D721Med (cell line): ENCODE measurements at places on chromosomes 6 and 20.

DNA sequence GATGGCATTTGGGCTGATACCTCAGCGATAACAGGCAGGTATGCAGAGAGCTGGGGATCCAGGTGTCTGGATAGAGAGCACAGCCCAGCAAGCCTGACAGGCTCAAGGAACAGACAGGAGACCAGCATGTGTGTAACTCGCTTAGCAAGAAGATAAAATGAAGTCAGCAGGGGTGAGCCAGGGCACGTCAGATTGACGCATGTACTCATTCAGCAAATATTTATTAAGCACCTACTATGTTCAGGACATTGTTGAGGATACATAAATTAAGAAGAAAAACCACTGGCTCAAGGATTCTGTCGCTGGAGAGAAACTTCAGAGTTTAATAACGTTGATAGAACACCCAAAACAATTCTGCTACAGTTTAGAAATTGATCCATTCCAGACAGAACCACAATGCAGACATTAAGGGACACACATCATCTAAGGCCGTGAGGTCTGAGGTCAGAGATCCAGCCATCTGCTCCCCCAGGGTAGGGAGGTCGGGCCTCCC lies 1.0 kb upstream of the DUSP22 start:
- DNase-seq, result no peak

- DNase-seq, result no peak
These were observed 17.8 kb upstream of the SLC32A1 start for GRCh38 chr20:38706509-38706908.

DNA sequence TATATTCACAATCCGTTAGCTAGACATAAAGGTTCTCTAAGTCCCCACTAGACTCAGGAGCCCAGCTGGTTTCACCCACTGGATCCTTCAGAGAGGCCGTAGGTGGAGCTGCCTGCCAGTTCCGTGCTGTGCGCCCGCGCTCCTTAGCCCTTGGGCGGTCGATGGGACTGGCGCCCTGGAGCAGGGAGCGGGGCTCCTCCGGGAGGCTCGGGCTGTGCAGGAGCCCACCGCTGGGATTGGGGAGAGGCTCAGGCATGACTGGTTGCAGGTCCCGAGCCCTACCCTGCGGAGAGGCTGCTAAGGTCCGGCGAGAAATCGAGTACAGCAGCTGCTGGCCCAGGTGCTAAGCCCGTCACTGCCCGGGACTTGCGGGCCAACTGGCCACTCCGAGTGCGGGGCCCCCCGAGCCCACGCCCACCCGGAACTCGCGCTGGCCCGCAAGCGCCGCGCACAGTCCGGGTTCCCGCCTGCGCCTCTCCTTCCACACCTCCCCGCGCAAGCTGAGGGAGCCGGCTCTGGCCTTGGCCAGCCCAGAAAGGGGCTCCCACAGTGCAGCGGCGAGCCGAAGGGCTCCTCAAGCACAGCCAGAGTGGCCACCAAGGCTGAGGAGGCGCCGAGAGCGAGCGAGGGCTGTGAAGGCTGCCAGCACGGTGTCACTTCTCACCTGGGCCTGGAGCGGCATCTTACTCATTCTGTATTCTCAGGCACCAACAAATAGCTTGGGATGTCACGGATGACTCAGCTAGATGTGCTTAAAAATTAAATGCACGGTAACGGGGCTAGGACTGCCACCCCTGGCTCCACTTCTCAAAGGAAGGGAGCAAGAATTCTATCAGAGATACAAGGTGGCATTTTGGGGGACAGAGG lies 44.1 kb downstream of the IRF4 start:
- no peak for DNase-seq

DNA sequence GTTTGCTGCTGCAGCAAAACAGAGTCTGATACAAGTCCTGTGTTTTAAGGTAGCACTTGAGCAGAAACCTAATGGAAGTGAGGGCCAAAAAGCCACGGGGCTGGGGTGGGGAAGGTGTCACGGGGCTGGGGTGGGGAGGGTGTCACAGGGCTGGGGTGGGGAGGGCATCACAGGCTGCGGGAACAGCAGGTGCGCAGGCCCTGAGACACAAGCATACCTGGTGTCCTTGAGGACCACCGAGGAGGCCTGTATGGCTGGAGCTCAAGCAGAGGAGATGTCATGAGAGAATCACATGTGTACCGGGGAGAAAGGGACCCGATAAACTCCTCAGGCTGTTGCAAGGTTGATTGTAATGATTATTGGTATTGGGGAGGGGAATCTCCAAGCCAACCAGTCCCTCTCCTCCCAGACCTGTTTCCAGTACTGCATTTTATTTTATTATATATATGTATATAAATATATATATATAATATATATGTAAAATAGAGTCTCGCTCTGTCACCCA lies 13.6 kb upstream of the SPO11 start:
- DNase-seq, result no peak

- DNase-seq, result no peak
These were observed 72.1 kb downstream of the NKAIN2 start for GRCh38 chr6:123875784-123876183.

DNA sequence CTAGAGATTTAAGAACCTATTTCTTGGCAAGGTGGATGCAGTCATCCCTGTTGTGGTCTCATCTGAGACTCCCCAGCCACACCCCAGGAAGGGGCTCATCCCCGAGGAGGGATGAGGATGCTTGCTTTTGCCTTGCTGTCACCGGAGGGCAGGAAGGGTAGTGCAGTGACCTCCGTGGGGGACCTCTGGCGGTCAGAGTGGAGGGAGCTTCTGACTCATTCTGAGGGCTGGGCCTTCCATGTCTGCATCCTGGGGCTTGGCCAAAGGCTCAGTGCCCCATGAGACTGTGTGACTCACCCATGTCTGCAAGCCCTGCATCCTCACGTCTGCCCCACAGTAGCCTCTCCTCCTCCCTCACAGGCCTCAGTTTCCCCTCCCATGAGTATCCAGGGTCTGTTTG lies 38.7 kb downstream of the UQCC2 start:
- no peak for DNase-seq

DNA sequence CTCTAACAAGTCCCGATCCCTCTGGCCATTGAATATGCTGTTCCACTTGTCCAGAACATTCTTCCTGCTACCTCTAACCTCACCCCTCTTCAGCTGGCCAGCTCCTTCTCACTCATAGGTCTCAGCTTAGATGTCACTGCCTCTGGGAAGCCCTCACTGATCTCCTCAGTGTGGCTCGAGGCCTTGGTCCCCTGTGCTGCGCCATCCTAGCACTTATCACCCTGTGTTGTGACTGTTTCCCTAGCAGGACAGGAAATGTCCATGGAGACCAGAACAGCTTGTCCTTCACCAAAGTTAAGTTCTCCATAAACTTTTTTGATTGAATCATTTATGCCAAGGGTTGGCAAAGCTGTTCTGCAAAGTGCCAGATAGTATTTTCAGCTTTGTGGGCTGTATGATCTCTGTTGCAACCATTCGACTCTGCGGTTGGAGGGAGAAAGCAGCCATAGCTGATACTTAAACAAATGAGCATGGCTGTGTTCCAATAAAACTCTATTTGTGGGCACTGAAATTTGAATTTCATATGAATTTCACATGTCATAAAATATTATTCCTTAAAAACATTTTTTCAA lies 6.5 kb upstream of the BNIP5 start:
- DNase-seq, result no peak

DNA sequence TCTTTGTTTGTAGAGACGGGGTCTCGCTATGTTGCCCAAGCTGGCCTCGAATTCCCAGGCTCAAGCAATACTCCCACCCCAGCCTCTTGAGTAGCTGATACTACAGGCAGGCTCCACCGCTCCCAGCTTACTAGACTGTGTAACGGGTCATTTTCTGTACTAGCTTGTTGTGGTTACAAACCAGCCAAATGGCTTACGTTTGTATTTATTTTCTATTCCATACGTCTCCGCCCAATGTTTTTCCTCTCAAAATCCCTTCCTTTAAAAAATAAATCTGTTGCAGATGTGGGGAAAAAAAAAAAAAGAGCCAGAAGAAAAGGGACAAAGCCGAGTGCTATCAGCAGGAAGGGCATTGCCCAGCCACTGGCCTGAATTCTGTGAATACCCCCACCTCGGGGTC lies 41.6 kb downstream of the PRND start:
- DNase-seq, result no peak

DNA sequence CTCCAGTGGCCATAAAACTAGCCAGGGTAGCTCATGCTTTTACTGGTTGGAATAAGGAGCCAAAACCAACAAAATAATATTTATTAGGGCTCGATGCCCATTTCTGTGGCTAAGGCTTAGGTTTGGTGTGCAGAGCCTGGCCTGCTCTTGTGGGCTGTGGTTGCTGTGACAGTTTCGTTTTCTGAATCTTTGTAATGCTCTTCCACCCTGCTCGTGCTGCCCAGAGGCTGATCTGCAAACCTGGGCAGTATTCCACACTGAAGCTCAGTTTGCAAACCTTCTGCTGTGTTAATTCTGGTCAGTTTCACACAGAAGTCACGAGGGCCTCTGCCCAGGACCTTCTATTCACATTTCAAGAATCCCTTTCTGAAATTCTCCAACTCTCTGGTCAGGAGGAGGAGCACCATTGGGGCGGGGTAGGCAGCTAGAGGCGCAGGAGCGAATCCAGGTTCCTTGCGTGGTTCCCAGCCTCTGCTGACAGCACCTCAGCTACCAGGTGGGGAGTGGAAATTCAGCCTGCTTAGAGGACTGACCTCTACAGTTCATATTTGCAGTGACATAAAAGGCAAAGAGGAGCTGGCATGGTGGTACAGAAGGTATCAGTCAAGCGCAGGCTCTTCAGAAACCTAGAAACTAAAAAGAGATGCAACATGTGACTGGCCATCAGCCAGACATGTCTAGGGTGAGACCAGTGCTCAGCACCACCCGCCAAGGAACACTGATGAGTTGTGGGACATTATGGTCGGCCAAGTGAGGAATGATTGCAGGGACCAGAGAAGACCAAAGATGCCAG lies 14.3 kb upstream of the C20orf144 start:
- peak; percentile 20 for DNase-seq

GRCh38 chr6:52546192-52546591 lies 30.7 kb downstream of the TRAM2 start:
- no peak for DNase-seq

DNA sequence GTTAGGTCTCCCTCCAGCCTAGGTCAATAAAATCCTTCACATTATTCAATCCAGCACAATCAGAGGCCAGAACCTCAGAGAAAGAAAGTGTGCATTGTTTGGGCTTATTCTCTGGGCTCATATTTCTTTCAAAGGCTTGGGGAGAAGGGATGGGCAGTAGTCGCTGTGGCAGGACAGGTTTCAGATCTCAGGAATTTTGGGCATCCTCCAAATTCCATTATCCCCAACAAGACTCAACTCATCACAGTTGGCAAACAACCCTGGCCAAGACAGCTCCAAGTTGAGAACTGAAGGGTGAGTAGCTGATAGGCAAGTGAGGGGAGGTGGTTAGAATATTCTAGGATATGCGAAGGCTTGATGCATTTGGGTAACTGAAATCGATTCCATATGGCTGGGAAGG lies 27.2 kb upstream of the CHD6 start:
- DNase-seq, result no peak

DNA sequence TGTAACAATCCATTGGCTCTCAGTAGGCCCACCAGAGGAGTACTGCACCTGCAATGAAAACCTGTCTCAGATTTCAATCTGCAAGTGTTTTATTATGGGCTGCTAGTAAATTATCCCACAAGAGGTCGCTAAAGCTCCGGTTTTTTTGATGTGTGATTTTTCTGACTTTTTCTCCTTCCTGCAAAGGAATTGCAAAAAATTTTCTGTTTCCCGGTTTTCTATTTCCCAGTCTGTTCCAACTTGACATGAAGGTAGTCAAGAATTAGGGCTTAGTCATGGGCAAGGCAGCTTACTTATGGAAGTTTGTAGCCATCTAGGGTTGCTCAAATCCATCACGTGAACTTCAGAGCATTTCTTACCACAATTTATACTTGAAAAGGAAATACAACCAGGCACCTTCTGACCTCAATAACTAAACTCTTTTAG lies 38.5 kb upstream of the AHI1 start:
- DNase-seq, result peak; percentile 16

DNA sequence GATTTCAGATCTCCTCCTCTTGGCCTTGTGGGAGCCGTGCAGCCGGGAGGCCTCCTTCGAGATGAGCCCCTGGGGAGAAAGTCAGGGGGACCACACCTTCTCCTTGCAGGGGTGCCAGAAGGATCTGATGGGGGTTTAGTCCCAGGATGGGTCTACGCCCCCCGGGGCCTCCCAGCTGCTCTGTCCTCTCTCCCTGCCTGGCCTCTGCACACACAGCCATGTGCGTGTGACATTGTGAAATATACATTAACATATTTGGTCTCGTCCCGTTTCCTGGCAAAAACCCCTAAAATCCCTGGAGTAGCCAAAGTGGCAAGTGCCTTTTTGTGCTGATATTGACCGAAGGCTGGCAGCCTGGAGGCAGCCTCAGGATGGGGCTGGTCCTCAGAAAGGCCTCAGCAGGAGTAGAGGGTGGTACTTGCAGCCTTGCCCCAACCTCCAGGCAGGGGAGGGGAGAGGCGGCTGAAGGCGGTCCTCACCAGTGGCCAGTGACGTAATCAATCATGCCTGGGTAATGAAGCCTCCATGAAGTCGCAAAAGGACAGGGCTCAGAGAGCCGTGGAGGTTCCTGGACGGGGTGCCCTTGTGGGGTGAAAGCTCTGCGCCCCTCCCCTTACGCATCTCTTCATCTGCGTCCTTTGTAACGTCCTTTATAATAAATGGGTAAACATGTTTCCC lies 5.1 kb upstream of the HELZ2 start:
- DNase-seq, result no peak

GRCh38 chr20:33499355-33499754 lies 9.5 kb downstream of the CBFA2T2 start:
- no peak for DNase-seq

DNA sequence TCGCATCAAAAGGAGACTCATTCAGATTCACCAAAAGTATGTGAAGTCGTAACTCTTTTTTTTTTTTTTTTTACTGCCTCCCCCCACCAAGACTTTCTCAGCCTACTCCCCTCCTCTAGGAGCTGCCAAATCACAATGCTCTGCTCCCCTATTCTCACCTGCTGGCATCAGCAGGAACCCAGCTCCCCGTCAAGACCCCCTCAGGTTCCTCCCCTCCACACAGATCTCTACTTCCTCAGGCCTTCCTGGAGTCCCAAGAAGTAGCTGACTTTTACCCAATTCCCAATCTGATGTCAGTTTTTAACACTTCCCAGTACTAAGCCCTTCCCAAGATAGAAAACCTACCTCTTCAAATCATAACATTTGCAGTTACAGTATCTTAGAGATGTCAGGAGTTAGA lies 39.3 kb downstream of the ARHGAP18 start:
- DNase-seq, result no peak

DNA sequence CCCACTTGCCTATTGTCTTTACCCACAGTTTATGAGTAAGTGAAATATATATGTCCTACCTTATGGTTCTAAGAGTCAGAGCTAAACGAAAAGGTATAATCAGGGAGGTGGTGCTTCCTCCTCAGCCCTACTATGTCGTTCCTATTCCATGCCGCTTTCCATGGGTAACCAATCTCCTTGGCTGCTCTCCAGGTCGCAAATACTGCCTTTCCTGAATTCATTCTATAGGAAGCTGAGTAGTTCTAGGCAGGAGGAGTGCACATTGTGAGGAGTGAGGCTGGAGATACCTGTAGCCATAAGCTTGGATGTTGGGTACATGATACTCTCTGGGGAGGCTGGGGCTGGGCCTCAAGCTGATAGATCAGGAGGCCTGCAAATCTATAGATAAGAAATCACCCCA lies 5.8 kb downstream of the IL20RA start:
- no peak for DNase-seq

GRCh38 chr20:37257988-37258387 lies 3.6 kb downstream of the GHRH start:
- DNase-seq, result no peak
